Activated CD4-positive, CD25-positive, alpha-beta regulatory T cell treated with anti-CD3 and anti-CD28 coated beads, Interleukin-2, amount 50 U/mL, for 24 hours (primary cell): ENCODE measurements at places on chromosomes 5 and 9.

- ATAC-seq: no peak
Observed at GRCh38 chr5:580436-580835, 31.7 kb upstream of the CEP72 start.

DNA sequence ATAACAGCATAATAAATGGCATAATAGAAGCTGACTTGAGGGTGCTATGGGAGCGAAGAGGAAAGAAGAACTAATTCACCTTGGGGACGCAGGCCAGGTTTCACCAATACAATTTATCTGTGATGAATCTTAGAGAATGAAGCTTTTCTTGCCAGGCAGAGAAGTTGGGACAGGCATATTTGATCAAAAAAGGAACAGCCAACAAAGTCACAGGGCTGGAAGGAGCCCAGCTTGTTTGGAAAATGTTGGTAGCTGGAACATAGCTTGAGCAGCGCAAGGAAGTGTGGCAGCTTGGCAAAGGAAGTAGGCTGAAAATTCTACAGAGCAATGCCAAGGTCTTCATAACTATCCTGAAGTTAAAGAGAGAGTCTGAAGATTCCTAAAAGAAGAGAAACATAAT lies 181.5 kb upstream of the OR13F1 start:
- ATAC-seq: no peak

DNA sequence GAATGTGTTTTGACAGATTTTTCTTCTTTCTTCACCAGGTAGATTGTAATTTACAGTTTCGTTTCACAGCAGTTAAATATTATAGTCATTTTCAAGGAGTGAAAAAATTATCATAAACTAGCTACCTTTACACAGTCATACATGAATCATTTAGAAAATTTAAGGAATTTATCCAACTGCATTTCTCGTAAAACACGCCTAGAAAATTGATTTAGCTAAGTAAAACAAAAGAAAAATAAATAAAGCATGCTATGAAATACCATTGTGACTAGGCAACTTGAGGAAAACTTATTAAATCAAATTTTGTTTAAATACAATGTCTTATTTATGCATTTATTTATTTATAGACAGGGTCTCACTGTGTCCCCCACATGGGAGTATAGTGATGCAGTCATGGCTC lies 109.9 kb upstream of the EMB start:
- ATAC-seq: no peak

GRCh38 chr5:139758510-139759075 lies 37.0 kb upstream of the PSD2 start:
- no peak for ATAC-seq

DNA sequence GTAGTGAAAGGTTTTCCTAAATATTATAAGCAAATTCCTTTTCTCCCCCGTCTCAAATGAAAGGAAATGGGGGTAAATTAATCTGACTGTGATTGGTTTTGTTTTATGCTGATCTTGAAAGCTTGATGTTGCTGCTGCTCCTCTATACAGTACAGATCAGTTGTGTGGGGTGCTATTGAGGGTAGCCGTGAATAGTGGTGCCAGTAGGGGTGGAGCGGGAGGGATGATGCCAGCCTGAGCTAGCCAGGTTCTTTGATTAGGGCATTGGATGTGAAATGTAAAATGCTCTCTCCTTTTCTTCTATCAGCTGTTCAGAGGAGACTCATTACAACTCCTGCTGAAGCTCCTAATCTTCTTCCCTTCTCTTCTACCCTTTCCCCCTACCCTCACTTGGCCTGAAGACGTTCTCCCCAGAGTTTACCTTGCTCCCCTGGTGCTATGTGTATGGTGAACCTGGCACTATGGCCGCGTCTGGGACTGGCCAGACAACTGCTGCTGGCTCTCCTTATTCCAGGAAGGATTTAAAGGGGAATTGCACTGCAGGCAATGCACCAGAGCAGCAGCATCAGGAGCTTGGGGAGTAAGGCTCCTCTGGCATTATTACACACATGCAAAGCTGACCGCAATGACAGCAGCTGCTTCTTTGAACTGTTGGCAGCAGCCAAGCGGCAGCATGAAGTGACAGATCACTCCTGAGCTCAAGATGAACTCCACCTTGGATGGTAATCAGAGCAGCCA lies 566 bp downstream of the GPR21 start:
- no peak for ATAC-seq

GRCh38 chr5:160869989-160870521 lies 18.0 kb upstream of the ATP10B start:
- no peak for ATAC-seq

- no peak for ATAC-seq
Observed at GRCh38 chr5:181100121-181100875, 30.7 kb downstream of the OR2V1 start.

DNA sequence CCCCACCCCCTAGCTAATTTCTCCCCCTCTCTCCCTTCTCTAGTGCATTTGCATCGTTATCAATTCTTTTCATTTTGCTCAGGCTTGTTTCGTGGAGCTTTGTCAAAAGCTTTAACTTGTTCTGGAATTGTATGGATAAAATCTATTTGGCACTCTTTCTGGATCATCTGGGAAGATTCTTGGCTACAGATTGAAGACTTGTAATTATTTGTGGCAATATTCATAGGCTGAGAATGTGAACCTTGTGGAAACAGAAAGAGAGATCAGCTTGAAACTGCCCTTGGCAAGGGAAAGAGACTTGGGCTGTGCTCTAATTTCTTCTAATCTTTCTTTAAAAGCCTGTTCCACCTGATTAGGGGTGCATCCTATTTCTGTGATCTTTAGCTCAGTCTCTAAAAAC lies 340.6 kb upstream of the DAB2 start:
- ATAC-seq: no peak

DNA sequence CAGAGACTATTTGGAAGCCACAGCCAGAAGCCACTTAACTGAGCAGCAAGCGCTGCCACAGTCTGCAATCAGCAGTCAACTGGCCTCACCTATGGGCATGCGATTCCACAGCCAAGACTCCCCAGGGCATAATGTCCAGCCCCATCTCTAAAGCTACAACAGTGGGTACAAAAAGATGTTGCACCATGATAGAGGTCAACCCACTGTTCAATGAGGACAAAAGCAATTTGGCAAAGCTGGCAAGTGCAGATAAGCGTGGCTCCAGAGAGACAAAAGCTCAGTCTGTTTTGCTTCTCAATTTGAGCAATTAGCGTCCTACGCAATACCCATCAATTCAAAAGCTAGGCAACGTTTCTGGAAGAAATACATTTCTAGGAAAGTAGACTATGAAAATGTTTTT lies 3.2 kb downstream of the TAS2R1 start:
- ATAC-seq: no peak

DNA sequence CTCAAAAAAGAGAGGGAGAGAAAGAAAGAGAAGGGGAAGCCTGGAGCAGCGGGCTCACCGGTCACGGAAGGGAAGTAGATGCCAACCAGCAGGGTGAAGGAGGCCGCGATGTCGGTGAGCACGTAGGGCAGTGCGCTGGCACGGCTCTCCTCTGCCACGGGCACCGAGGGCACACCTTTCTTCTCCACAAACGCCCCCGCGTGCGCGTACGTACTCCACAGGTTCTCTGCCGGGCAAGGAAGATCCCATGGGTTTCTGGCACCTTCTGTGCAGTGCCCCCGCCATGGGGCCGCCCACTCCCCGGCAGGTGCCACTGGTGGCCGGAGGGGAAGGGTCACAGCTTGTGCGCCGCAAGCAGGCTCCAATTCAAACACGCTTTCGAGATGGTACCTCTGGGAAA lies 30.3 kb downstream of the SLC12A7 start:
- ATAC-seq: no peak

DNA sequence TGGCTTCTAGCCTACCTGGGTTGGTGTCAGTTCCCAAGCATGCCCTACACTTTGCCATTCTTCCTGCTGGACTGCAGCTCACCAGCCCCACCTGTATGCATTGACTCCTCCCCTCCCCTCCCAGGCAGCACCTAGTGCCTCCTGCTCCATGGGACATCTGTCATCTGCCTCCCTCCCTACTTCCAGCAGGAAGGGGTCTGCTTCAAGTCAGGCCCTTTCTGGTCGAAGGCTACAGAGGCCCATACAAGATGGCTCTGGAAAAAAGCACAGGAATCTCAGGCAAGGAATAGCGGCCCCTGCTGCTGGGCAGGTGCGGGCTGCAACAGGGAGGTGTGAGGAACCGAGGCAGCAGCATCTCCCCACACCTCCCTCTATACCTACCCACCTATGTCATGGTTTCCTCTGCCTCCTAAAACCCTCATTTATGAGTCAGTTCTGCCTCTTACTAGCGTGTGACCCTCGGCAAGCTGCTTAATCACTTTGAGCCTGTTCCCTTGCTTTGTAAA lies 19.7 kb downstream of the WWC1 start:
- no peak for ATAC-seq

- peak; percentile 55 for ATAC-seq
Observed at GRCh38 chr9:101387871-101388506, 3.2 kb upstream of the BAAT start.

GRCh38 chr5:98535901-98536300 lies 237.6 kb upstream of the RGMB start:
- no peak for ATAC-seq

- ATAC-seq: no peak
Observed at GRCh38 chr5:116401576-116401975, 173.0 kb downstream of the SEMA6A start.

- no peak for ATAC-seq
Observed at GRCh38 chr9:127950513-127951289, 13.0 kb upstream of the DPM2 start.

DNA sequence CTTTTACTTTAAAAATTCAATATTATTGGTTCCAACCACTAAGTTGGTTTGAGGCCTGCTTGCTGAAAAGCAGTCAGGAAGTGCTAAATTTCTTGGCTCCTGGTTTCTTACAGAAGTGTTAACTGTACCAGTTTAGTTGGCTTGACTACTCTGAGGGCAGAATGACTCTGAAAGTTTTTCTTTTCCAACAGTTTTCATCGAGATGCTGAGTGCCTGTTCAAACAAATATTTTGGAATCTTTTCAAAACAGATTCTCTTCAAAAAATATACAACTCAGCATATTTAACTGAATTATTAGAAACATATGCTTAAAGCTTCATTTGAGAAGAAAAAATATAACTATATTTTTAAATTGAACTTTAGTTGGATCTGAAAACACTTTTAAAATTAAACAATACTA lies 37.0 kb downstream of the SLC38A9 start:
- ATAC-seq: no peak

- no peak for ATAC-seq
Observed at GRCh38 chr9:85016384-85017006, 347.0 kb downstream of the NTRK2 start.

DNA sequence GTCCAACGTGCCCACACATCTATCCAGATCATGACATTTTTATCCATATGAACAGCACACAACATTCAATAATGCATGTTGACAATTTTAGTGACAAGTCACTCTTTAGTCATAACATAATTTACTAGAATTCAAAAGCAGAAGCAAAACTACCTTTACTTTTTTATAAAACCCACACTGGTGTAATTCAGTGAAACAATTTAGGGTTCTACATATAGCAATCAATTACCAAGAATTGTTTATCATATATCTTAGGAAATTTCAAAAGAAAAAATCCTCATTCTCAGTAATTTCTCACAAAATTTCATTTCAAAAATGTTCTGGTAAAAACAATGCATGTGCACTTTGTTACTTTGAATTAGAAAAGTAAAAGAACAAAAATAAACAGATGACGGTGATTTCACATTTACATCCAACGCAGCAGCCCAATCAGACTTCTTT lies 12.6 kb downstream of the AUH start:
- peak; percentile 77 for ATAC-seq

DNA sequence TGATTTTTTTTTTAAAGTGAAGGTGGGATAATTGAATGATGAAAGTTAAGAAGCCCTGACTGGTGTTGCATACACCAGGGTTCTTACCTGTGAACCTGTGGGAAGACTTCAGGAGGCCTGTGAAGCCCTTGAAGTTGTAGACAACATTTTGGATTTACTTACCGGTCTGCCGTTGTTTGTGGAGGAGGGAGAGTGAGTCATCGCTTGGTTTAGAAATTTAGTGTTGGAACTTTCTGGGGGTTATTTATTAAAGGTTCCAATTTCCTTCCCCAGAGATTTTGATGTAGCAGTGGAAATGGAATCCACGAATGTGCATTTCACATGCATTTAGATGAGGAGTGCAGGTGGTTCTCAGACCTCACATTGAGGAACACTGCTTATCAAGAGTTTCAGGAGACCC lies 49.6 kb downstream of the ARHGAP26 start:
- ATAC-seq: no peak

GRCh38 chr5:131228646-131229045 lies 35.2 kb upstream of the CDC42SE2 start:
- ATAC-seq: no peak

- peak; percentile 91 for ATAC-seq
Observed at GRCh38 chr5:149345147-149345891, at the start of gene GRPEL2. GRPEL2 (plus strand) TSS chr5:149345499; CDS start chr5:149345540, 41 bp downstream.

GRCh38 chr5:35963381-35963843 lies 25.0 kb upstream of the CAPSL start:
- no peak for ATAC-seq

GRCh38 chr9:93037476-93037971 lies 21.0 kb upstream of the SUSD3 start:
- no peak for ATAC-seq

- ATAC-seq: no peak
Observed at GRCh38 chr5:106331415-106331814, 1339.3 kb downstream of the EFNA5 start.

DNA sequence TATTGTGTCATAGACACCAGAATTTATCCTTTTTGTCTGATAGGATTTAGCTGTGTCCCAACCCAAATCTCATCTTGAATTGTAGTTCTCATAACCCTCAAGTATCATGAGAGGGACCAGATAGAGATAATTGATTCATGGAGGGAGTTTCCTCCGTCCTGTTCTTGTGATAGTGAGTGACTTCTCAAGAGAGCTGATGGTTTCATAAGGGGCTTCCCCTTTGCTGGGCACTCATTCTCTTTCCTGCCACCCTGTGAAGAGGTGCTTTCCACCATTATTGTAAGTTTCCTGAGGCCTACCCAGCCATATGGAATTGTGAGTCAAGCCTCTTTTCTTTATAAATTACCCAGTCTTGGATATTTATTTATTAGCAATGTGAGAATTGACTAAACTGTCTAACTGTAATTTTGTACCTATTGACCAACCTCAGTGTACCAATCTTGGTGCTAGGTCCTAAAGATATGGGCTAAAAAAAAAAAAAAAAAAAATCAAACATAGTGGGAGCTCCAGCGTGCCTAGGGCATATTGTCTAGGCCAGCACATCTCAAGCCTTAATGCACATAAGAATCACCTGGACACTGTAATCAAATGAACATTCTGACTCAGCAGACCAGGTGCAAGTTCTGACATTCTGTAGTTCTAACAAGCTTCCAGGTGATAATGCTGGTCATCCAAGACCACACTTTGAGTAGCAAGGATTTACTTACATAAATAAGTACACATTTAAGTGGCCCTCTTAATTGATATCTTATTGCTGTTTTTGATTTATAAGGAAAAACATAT lies 30.5 kb downstream of the ST8SIA4 start:
- ATAC-seq: peak; percentile 97

DNA sequence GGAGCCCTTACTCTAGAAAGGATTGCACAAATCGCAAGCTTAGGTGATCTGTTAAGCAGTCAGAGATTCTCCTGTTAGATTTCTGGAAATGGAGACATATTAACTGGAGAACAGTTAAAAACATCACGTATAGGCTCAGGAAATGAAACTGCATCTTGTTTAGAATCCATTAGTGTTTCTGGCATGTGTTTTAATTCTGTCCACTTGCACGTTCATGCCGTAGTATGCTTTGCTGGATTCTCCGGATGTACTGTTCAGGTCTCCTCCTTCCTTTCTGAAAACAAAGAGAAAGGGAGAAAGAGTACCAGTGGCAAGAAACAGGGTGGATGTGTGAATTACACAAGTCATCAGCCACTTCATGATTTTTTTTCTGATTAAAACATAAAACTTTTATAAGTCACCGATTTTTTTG lies 2.5 kb upstream of the RGMB start:
- ATAC-seq: no peak

GRCh38 chr5:121841892-121842291 lies 9.8 kb upstream of the FTMT start:
- no peak for ATAC-seq
